ENCODE measurements at places on chromosomes 2 and 18.

- peak; percentile 86 for DNase-seq
These were observed 105.0 kb upstream of the ALK start for GRCh38 chr2:30026091-30027055.

GRCh38 chr2:217944923-217945322, 57.9 kb downstream of the TNS1 start:
- no peak for DNase-seq

GRCh38 chr2:15693382-15693781, 101.7 kb downstream of the DDX1 start:
- no peak for DNase-seq

DNA sequence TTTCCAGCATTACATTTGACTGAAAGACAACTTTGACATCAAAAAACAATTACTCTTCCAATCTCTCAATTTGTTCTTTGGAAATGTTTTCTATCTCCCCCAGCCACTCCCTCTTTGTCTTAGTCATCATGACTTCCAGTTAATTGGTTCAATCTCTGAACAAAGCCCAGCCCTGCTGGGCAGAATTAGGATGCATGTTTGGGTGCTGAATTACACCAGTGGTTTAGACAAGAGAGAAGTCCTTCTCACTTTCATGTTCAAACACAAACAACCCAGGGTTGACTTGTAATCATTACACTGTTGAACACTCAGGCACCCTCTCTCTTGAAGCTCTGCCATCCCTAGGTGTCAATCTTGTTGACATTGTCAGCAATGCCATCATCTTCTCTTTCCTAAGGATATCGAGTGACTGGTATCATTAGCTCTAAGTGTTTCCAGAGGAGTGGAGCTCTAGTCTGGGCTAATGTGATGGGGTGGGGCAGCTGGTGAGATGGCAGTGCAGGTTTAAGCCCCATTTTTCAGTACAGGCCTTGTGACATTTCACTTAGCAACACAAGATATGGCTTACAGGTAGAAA, 90.8 kb upstream of the MEIS1 start:
- no peak for DNase-seq

GRCh38 chr2:74843433-74843832, 9.5 kb downstream of the HK2 start:
- DNase-seq = peak; percentile 52

DNA sequence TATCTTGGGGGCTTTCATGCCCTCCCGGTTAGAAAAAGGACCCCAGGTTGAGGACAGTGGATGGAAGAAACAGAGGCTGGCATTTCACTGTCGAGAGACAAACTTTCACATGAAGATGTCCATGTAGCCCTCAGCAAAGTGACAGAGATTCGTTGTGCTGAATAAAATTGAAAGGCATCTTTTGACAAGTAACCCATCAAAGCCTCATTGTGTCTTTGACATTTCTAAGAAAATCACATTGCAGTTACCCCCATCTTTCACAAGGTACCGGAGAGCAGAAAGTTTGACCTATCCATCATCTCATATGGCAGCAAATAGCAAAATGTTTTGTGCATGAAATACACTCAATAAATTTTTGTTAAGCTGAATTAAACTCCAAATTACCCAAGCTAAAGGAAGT, 2.0 kb upstream of the MBP start:
- DNase-seq = no peak

GRCh38 chr2:16302431-16303272, 362.3 kb downstream of the MYCN start:
- no peak for DNase-seq
